ENCODE measurements at places on chromosomes 7 and 10.

- no peak for ATAC-seq
Measured at GRCh38 chr7:106063692-106064091, 48.4 kb downstream of the SYPL1 start.

GRCh38 chr10:22086730-22087401, 83.3 kb upstream of the DNAJC1 start:
- ATAC-seq, result no peak

DNA sequence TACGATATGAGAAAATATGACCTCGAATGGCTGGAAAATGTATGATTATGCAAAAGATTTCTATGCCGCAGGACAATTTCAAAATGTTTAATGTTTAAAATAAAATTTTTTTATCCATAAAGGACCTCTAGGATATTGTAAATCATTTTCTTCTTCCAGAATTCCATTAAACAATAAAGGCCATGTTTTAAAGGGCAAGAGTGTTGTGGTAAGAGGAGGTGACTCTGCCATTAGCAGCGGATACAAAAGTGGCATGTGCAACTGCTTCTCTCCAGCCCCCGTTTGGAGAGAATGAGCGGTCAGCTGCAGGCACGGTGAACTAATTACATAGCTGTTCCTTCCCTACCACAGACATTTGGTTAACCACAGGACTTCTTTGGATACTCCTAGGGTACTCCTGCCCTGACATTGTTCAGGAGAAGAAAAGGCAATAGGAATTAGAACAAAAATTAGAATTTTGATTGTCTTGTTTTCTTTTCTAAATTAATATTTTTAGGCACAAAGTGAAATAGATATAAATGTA, 63.8 kb downstream of the HBP1 start:
- ATAC-seq, result no peak

- no peak for ATAC-seq
Measured at GRCh38 chr10:71585564-71586290, 133.9 kb downstream of the C10orf105 start.

DNA sequence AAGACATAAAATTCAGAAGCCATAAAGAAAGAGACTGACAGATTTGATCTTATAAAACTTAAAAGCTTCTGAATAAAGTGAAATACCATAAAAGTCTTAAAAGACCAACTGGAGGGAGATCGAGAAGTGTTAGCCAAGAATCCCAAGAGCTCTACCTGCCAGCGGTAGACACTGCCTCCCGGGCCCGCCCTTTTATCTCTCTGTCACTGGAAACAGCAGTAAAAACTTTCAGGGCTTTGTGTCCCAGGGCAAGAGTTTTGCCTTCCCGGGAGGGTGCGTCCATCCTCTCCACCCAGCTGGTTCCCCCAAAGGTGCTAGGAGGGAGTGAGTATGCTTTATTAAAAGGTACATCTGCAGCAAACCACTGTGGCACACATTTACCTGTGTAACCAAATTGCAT, 5.8 kb downstream of the PLA2G12B start:
- ATAC-seq, result no peak

DNA sequence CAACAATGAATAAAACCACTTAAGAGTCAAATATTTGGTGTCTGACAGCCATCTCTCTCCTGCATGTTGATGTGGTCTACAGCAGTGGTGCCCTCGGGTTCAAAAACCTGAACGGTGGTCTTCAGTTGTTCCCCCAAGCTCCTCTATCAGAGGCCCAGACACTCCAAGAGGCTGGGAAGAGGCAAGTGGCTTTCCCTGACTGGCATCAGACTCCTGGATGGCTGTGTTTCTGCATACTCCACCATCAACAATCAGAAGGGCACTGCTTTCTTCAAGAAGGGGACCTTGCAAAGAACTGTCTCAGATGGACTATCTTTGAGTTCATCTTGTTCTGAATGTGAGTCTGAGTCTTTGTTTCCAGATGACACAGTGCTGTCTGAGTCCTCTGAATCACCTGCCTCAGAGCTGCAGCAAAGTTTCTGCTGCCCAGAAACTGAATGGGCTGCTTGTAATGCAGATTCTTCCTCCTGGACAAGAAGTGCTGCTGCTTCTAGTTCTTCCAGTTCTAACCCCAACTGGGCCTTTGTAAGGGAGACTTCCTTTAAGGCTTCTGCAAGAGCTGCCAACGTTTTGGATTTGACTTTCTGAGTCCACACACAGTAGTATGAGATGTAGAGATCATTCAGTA, 5.9 kb upstream of the SGMS1 start:
- ATAC-seq, result peak; percentile 71

- peak; percentile 75 for ATAC-seq
Measured at GRCh38 chr10:62811159-62811875, 4.8 kb downstream of the EGR2 start.

GRCh38 chr7:151558575-151558974, 38.9 kb upstream of the RHEB start:
- ATAC-seq, result no peak

- no peak for ATAC-seq
Measured at GRCh38 chr10:42769673-42770072, 12.9 kb upstream of the BMS1 start.

DNA sequence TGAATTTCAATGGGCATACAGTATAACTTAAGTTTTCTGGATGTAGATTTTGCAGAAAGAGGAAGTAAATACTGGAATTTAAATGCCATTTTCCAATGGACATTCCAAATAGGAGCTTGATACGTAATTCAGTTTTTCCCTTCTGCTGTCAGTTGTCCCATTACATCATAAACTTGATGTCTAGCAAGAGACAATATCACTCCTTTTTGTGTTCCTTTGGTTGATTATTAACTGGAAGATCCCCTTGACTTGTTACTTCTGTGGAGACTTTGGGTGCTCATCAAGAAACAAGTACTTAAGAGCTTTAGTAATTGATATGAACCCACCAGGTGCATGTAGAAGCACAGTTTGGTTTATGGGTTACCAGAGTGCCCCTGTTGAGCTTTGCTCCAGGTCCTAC, 116.1 kb downstream of the ST7 start:
- ATAC-seq, result no peak

DNA sequence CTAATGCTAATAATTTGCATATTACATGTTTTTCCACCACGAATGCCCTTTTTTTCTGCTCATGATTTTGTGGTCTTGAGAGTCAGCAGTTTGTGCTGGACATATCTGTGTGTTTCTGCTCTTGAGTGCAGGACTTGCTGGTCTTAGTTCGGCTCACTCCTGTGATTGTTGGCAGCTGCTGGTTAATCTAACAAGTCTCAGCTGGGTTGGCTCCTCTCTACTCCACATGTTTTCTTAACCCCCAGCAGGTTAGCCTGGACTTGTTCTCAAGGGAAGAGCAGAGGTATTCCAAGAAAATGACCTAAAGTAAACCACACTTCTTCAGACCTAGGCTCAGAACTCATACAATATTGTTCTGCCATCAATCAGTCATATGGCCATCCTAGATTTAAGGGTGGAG, 1238.9 kb downstream of the XPNPEP1 start:
- ATAC-seq, result no peak

DNA sequence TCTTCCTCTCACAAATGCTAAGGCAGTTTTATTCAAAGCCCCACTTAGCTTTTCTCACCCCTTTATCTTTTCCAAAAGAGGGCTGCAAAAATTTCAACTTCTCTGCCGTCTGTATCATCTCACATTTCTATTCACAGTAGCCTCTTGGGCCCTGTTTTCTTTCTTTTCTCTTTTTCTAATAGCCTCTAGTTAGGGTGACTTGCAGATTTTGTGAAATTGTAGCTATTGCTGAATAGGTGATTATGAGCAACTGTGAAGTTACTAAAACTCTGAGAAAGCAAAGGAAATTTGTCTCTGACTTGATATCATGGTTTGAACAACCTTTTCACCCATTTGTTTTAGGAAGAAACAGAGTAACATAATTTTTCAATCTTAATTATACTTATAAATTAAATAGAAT, 29.2 kb downstream of the EXOC4 start:
- ATAC-seq, result no peak

DNA sequence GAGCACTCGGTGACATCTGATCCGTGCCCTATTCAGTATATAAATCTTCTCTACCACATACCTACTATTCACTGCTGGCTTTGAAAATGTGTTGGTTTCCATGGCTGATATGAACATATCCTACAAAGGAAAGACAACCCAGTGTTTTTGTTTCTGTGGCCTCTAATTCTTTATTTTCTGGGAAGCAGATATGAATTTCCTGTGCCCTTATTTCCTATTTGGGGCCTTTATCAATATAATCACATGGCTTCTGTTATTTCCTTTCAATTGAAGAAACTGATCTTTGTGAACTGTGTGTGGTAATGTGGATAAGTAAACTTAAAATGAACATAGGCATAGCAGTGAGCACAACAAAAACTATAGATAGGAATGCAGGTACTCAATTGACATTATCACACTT, 10.6 kb downstream of the CCNJ start:
- no peak for ATAC-seq

DNA sequence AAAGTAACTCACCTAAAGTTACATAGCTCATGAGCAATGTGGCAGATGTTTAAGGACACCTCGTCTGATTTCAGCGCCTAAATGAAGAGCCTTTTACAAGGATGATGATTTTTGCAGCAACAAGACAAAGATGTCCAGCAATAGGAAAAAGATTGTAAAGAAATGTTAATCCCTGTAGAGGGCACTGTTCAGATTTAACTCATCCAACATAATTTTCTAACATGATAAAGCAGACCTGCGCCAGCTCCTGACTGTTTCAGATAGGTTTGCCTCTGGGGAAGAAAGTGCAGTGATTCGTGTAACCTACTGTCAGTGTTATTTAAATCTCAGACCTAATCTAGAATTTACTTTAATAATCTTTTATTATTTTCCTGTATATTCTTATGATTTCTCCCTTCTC, 595.2 kb downstream of the AUTS2 start:
- no peak for ATAC-seq

DNA sequence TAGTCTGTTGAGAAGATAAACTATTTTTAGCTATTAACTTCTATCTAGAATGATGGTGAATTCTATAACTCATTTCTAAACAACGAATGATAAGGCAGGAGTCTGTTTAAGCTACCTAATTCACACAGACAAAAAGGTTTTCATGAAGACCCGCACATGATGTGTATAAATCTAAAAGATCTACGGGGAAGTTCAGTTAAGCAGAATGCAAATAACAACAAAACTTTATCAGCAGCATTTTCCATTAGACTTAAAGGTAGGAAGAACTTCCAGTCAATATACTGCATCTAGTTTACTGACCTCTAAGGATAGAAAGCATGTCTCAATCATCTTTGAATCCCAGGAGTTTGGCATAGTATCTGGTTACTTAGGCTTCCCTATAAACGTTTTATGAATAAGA, 62.6 kb downstream of the CDK6 start:
- no peak for ATAC-seq

DNA sequence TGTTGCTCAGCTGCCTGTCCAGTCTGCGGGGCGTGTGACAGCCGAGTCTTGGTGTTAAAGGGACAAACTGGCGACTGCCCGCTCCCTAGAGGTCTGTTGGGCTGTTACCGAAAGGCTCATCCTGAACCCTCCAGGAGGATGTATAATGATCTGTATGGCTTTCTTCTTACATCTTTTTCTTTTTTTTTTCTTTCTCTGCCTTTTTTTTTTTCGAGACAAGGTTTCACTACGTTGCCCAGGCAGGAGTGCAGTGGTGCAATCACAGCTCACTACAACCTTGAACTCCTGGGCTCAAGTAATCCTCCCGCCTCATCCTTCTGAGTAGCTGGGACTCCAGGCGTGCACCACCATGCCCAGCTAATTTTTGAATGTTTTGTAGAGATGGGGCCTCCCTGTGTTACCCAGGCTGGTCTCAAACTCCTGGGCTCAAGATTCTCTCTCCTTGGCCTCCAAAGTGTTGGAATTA, 857 bp downstream of the INTS15 start:
- peak; percentile 17 for ATAC-seq

DNA sequence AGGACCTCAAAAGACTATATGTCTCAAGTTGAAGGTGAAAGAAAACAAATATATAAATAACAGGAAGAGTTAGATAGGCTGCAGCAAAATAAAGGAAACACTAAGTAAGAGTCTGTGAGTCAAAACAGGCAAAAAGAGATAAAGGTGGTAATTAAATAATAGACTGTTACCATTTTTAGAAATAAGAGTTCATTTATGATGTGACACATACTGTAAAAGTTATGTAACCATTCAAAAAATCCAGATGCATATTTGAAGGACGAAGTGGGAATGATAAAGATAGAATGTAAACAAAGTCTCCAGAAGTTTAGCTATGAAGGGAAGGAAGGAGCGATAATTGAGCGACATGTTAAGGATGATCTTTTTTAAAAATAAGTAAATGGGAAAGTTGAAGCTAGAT, 50.5 kb downstream of the HECTD2 start:
- ATAC-seq, result no peak

GRCh38 chr7:135964791-135965190, 12.4 kb downstream of the MTPN start:
- ATAC-seq, result no peak

DNA sequence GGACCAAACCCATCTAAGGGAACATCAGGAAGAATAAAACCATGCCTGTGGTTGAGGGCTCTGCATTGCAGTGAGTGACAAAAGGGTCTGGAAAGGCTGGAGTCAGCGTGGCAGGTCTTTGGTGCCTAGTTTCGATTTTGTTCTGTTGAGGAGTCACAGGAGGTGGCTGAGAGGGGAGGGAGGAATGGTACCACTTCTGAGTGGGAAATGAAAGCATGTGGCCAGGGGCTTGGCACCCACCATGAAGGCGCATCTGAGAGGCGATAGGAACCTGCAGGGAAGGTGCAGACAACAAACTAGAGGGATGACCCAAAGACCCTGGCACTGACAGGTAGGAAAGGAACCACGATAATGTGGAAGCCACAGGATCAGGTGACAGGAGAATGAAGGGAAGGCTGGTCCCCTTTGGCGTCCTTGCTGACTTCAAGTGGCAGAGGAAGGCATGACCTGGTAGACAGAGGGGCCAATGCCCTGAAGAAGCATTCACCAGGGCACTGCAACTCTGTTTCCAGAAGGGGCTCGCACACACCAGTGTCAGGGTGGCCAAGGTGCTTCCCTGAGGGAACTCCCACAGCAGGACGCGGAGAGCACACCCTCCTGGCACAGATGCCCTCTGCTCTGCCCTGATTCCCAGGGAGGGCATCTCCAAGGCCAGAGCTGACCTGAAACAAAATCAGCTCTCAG, 41.7 kb downstream of the HIPK2 start:
- no peak for ATAC-seq

DNA sequence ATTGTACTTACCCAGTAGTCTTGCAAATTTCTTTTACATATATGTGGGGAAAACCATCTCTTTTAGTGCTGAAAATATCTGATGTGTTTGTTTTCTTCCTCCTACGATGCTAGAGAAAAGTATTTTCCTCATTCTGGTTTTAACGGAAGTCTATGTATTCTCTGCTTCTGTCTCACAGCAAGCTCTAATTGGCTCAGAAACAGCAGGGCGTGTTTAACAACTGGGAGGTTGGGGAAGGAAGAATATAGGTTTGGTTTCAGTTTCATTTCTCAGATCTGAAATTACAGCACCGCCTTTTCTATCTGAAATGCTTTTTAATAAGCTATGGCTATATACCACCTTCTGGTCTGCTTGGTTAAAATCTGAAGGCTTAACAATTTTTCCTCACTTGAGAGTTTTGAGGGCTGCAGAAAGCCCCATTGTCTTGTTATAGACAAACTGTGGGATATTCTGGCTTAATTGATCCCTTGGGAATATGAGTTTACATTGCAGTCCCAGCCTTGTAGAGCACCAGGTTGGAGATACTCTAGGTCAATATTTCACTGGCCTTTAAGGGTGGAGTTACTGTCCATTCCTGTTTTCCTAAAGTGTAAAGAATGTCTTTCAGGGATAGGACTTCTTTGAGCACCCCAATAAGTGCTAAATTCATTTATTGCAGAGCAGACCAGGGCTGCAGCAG, at the start of gene SAMD9:
TSS of gene SAMD9 (minus strand) at position 128 of the 679 bp plus-strand sequence. CDS start 11,882 bp downstream, outside the sequence.
- ATAC-seq, result peak; percentile 84

Measured in activated T-helper 17 cell treated with anti-CD3 and anti-CD28 coated beads, Interleukin-2, amount 50 U/mL, for 72 hours (primary cell).